ENCODE measurements at places on chromosomes 4 and X. TPM values are rescaled to one million over a fixed set of nuclear protein-coding genes. Genes with fewer than 3 reads are reported as not detected.
A peak's percentile ranks its signal among the peaks of the same experiment; 100 is the strongest.

- DNase-seq, result no peak
Measured at GRCh38 chr4:108965016-108965415, 202.2 kb upstream of the ETNPPL start.

GRCh38 chr4:152591396-152591795, 55.5 kb upstream of the FBXW7 start:
- no peak for DNase-seq

DNA sequence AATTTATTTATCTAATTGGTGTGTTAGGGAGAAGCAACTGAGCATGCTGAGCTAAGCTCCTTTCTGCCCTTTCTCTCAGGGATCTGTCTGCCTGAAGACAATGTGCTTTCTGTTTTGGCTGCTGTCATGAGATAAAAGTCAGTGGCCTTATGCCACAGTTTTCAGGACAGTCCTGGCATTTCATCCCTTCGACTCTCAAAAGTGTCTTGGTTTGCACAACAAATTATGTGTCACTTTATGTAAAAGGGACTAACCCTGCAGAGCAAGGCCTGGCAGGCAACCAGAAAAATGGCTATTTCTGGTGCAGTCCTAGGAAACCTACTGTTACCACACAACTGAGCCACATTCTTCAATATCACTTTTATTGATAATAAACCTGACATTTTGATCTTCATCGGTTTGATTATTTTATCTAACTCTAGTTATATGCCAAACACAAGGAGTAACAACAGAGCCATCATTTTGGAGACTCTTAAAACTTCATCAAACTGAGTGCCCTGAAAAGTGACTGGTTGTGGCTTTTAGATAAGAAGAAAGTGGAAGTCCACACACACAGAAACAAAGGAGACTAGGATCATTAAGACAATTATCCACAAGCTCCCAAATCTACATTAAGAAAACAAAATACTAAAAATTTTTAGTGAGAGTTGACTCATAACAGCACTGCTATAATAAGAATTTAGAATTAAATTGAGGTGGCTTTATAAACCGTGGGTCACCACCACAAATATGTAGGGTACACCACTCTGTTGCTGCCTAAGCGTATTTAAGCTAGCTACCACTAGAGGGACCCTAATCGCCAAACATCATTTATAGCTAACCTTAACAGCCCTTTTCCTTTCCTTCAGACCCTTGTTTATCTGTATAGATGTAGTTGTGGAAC, 95.9 kb upstream of the PTPN13 start:
- peak; percentile 50 for DNase-seq

GRCh38 chr4:66750273-66750672, 795.0 kb downstream of the CENPC start:
- no peak for DNase-seq

GRCh38 chrX:153477901-153478300, 7.5 kb upstream of the HAUS7 start:
- DNase-seq, result no peak

- no peak for DNase-seq
Measured at GRCh38 chr4:56804551-56804950, 16.9 kb downstream of the SPINK2 start.

GRCh38 chr4:26746802-26747213, 113.8 kb upstream of the STIM2 start:
- no peak for DNase-seq

- DNase-seq, result no peak
Measured at GRCh38 chr4:52358883-52359321, 300.2 kb downstream of the USP46 start.

DNA sequence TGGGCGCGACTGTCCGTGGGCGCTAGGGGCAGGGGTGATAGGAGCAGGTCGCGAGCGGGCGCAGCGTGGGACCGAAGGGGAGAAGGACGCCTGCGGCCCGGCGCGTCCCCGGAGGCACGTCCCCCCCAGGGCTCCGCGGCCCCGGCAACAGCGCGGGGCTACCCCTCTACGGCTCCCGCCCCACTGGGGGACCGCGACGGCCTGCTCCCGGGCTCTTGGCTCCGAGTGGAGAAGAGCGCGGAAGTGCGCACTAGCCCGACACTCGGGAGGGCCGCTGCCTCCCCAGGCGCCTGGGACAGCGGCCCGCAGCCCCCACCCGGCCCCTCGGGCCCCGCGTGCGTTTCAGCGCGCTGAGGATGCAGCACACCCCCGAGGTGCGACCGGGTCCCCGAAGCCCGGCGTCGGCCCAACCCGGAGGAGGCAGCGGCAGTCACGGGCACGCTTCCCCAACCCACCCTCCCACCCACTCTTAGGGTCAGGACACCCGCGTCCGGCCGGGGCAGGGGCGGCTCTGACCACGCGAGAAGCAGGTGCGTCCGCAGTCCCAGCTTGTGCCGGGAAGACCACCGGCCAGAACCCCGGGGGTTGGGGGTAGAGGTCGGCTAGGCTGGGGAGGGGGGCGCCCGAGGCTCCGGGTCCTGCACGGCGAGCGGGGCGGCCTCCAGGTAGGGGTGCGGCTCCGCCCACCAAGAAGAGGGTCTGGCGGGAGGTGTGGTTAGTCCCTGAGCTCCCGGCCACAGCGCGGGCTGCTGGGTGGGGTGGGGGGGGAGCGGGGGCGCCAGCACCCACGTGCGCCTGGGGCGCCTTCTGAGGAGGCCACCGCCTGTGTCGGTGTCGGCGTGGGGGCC, 18.5 kb upstream of the NAT8L start:
- DNase-seq, result no peak

GRCh38 chrX:16188687-16189086, 21.4 kb downstream of the MAGEB17 start:
- DNase-seq, result no peak

- no peak for DNase-seq
Measured at GRCh38 chr4:53618321-53618720, 27.0 kb upstream of the LNX1 start.

DNA sequence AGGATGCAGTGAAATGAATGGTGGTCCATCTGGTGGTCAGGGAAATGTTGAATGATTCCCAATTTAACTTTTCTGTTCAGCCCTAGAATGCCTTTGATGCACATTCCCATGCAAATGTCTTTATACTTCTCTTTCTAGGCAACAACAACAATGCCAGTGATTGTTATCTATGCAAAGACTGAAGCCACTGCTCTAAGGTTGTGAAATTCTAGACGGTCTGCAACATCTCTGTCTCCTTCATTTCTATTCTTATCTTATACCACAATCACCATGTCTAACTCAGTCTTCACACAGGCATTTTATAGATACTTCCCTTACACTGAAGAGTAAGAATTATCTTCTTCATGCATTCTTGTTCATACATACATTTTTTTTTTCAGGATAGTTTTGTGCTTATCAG, 84.5 kb downstream of the HPGD start:
- DNase-seq, result no peak

Gene LRCH2
- not detected for total RNA-seq

Gene SPP1
- not detected for total RNA-seq

Gene SHOX
- total RNA-seq, result not detected

Gene IL13RA1
- total RNA-seq, result not detected

Gene GPRIN3
- total RNA-seq, result 9.9 TPM

Gene RAB41
- not detected for total RNA-seq

Measured in OCI-LY7 (cell line).